ENCODE measurements at places on chromosomes 16 and 17.

GRCh38 chr17:3222505-3222904 is 15.0 kb downstream of the OR1A1 start:
- DNase-seq, result no peak

- DNase-seq, result no peak
Measured at GRCh38 chr17:33987162-33987561, 267.9 kb upstream of the CCL2 start.

DNA sequence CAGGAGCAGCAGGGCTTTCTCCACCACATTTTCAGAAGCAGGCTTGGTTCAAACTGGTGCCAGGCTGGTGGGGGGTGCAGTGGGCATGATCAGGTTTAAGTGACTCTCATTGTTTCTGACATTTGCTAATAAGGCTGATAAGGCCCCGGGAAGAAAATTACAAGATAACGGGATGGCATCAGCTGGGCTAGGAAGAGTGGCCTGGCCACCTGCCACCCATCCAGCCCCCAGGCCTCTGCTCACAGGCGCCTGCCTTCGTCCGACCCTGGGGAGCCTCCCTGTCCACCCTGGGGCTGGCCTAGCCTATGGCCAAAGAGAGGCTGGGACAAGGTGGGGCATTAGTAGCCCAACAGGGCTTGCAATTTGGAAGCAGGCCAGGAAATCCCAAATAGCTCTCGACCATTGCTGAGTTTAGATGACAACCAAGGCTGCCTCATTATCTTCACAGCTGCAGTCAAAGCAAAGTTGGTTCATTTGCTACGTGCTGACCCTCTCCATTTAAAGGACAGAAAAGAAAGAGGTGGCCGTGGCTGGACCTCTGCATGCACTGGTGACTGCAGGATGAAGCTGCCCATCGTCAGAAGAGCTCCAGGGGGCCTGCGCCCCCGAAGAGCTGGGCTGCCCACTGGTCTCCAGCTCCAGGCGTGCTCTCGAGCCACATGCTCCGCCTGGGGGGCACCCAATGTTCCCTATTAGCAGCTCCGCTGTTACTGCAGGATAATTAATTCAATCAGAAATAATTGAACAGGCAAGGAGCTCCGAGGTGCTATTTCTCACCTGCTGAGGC is 44.9 kb downstream of the PEMT start:
- no peak for DNase-seq

DNA sequence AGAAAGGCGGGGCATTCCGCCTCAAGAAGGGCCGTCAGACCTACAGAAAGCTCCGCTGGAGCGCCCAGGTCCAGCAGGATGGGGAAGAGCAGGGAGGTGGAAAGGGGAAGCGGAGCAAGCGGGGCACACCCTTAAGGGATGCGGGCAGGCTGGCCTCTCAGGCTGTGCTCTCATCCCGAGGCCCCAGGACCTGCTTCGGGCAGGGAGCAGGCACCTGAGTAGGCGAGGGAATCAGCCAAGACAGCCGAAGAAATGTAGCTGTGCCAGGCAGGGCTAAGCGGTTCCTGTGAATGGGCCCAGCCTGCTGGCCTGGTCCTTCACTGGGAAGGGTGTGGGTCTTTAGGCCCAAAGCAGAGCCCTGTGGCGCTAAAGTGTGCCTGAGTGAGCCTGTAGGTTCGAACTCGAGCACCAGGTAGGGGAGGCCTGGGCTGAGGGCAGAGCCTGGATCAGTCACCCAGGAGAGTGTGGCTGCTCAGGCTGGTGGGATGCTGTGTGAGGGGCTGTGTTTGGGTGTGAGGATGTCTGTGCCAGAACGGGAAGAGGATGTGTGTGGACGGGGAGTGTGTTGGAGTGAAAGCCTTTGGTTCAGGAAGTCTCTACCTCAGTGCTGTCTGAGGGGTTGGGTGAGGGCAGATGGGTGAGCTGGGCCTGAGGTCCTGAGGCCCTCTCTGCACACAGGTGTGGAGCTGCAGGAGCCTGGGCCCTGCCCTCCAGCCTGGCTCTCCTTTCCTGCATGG is 3.3 kb downstream of the TBX4 start:
- no peak for DNase-seq

- no peak for DNase-seq
Measured at GRCh38 chr17:14827396-14827919, 437.7 kb downstream of the PMP22 start.

DNA sequence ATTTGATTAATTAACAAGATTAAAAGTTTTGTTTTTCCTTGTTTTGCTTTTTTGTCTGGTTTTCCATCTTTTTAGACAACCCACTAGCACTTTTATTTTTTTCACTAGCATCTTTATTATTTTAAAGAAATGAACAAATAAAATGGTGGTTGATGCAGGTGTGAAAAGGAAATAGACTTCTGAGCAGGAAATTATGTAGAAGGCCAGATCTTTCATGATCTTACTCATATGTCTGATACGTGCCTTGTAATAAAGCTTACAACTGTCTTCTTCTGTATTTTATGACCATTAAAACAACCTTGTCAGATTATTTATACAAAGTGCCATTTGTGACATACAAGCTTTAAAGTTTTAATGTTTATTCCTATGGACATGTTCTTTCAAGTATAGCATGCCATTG is 6.3 kb downstream of the SLFN12L start:
- DNase-seq, result no peak

DNA sequence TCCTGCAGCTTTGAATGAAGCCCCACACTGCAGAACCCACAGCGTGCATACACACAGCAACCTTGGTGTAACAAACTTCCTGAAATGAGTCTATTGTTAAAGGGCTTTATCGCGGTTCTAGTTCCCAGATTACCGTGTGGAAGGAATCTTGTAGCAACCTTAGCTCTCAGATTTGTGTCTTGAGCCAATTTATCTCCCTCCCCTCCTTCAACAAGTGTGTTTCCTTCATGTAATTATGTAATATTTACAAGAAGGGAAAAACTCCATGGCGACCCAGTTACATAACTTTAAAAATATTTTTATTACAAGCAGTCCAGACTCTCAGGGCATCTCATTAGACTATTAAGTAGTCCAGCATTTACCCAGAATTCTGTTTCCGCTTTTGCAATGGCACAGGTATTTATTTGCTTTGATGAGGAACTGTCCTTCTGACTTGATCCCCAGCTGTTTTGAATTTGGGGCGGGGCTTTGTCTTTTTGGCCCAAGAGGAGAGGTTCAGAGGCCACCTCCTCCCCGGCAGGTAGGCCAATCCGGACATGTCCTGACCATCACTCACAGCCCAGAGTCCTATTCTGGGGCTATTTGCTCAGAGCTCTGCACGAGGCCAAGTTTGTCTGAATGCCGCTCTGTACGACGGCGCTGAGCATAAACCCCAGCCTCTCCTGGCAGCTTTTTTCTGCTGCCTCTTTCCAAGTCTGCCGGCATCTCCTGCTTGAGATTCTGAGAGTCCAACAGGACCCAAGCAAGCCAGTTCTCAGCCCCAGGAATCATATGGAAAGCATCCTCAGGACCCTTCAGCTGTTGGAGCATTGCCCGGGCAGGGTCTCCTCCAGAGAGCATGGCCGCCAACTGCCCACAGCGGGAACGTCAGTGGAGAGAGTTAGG is 35.6 kb downstream of the CLEC16A start:
- no peak for DNase-seq

GRCh38 chr16:83302853-83303252 is 504.9 kb upstream of the HSBP1 start:
- no peak for DNase-seq

- DNase-seq, result peak; percentile 14
Measured at GRCh38 chr17:61458000-61458399, 5.8 kb downstream of the TBX4 start.

DNA sequence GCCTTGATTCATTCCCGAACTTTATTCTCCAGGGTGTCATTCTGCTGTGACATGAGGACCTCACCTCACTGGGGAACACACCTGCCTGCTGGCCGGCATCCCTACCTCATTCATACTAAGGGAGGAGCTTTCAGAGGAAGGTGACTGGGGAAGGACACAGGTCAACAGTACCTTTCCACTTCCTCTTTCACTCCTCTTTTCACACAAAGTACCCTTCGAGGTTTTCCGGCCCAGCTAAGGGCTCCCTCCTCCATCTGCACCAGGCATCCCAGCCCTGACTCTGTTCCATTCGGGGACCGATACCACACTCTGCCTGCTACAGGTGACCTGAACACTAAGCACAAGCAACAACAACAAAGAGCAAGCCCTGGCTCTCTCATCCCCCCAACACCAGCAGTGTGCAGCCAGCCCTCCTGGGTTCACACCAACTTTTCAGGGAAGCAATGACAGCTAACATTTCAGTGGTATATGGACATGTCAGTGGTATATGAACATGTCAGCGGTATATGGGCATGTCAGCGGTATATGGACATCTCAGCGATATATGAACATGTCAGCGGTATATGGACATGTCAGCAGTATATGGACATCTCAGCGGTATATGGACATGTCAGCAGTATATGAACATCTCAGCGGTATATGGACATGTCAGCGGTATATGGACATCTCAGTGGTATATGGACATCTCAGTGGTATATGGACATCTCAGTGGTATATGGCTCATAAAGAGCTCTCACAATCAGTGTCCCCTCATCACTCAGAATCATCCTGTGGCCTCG is 16.0 kb downstream of the TRIM25 start:
- no peak for DNase-seq

DNA sequence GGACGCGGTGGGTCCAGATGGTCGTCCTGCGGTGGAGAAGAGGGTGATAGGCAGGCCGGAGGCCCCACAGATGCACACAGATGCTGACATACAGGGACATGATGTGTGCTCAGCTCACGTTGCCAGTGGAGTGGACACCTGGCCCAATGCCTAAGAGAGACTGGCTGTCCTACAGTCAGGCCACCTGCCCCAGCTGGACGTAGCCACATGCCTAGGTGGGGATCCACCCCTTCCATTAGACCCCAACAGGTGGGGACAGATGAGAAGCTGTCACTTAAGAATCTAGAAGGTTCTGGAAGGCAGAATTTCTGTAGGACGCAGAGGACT is 117.6 kb upstream of the ZNF750 start:
- DNase-seq, result peak; percentile 24

- peak; percentile 83 for DNase-seq
Measured at GRCh38 chr17:45021607-45022287, 29.7 kb downstream of the DCAKD start.

- DNase-seq, result no peak
Measured at GRCh38 chr17:82645516-82645915, 2.7 kb downstream of the WDR45B start.

GRCh38 chr16:86528061-86528929 is 18.0 kb downstream of the FOXF1 start:
- no peak for DNase-seq

GRCh38 chr16:70574595-70575271 is 51.1 kb downstream of the SF3B3 start:
- no peak for DNase-seq
